ENCODE measurements at places on chromosomes 5 and 9.

GRCh38 chr5:65992630-65993029 is 66.3 kb downstream of the ERBIN start:
- DNase-seq, result no peak

DNA sequence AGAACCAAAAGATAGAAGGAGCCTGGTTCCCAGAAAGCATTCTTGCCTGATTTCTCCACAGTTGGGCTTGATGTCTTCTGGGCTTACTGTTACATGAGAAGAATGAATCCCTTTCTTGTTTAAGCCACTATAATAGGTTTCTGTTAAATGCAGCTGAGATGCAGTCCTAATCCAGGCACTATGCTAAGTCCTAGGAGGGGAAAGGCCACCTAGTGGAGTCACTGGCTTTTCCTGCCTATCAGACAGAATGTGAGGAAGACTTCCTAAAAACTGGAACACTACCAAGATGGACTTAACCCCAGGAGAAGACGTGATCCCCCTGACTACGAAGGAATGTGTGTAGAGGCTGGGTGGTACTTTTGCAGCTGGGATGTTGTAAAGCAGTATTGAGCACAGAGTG is 34.3 kb upstream of the FSD1L start:
- no peak for DNase-seq

DNA sequence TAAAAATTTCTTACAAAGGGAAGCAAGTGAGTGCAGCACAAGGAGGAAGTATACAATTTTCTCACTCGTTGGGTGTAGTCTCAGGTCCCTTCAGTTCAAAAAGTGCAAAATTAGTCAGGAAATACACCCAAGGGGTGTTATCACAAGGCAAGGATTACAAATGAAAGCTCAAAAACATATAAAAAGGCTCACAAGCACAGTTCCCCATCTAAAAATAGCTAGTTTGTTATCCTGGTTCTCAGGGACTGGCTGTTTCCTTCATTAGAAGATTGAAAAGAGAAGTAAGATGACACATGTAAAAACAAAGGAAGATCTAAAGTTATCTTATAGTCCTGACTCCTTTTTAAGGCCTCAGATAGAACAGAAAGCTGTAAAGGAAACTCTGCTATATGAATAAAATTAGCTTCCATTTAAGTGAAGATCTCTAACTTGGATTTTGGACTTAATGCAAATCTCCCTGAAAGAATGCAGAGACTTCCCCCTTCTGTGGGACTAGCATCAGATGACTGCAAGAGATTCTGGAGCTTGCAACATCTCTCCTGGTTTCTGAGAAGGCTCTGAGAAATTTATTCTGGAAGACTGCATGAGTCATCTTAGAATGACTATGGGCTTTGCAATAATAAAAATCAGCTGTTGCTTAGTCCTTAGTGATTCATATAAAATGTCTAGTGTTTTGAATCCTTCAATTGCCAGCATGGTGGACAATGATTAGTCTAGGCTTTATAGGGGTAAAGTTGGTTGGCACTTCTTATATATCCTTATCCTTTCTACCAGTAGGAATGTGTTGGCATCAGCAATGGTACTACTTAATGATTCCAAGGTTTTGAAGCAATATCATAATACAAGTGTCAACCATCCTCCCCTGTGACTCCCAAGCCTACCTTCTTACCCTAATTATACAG is 25.4 kb downstream of the DAB2 start:
- no peak for DNase-seq

DNA sequence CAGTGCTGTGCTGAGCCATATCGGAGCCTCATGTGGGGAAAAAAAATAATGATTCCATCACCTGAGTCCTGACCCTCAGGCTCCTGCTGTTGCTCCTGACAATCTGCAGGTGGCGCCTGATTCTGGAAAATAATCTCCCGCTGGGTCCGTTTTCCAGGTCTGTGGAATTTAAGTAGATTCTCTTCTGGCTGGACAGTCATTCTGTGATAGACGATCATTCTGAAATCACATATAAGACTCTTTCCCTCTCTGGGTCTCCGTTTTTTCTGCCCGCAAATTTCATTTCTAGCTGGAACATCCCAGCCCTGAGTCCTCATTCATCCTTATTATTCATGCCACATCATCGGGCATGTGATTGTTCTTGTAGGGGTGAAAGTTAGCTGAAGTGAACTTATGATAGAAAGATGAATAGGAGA is 22.1 kb upstream of the STXBP1 start:
- peak; percentile 59 for DNase-seq

DNA sequence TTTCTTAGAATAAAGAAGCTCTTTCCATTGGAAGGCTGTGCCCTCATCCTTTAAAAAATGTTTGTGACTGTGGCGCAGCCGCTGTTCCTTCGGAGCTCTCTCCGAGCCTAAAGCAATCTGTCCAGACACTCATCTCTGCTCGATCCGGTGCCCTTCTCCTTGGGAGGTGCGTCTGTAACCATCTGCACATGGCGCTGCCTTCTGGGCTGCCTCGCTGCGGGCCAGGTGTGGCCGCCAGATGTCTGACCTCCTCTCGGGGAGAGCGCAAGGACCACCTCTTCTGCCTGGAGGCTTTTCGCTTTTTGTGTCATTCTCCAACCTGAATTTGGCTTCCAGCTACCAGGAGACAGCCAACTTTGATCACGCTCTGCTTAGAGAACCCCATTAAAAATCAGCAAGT is 153.4 kb upstream of the PTCH1 start:
- DNase-seq, result no peak

GRCh38 chr5:54829676-54830535 is 155.5 kb downstream of the ESM1 start:
- DNase-seq, result no peak

- no peak for DNase-seq
These were observed 1.9 kb downstream of the ALDH1B1 start for GRCh38 chr9:38394416-38394815.

- no peak for DNase-seq
These were observed 33.3 kb downstream of the MORN5 start for GRCh38 chr9:122192914-122193525.

GRCh38 chr5:35163710-35164033 is 66.6 kb downstream of the PRLR start:
- no peak for DNase-seq

GRCh38 chr5:148697180-148697808 is 43.0 kb upstream of the HTR4 start:
- no peak for DNase-seq

GRCh38 chr9:16069249-16069648 is 516.4 kb downstream of the CCDC171 start:
- no peak for DNase-seq

- DNase-seq, result no peak
These were observed 47.0 kb upstream of the CHD1 start for GRCh38 chr5:98975682-98976407.

DNA sequence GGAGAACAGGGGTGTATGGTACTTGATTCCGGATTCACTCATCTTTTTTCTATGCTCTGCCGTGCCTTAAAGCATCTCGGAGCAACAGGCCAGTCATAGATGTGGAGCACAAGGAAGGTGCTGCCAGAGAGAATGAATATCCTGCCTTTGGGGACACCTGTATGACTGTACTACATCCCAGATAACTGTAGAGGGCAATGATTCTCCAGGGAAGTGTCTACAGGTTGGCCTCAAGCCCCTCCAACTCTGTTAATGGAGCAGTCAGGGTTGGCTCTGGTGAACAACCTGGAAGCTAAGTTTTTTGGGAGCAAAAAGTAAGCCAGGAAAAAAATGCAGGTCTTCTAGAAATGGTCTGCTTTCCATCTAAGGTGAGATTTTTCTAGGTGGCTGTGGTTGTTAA is 71.0 kb downstream of the NREP start:
- no peak for DNase-seq

- DNase-seq, result peak; percentile 65
These were observed 457 bp downstream of the UGCG start for GRCh38 chr9:111896942-111897600.

GRCh38 chr5:159061834-159062474 is 37.8 kb downstream of the EBF1 start:
- no peak for DNase-seq

GRCh38 chr5:135443161-135443960 is 3.8 kb downstream of the DCANP1 start:
- DNase-seq, result no peak

- no peak for DNase-seq
These were observed 318.8 kb upstream of the ELAVL2 start for GRCh38 chr9:24144796-24145195.

DNA sequence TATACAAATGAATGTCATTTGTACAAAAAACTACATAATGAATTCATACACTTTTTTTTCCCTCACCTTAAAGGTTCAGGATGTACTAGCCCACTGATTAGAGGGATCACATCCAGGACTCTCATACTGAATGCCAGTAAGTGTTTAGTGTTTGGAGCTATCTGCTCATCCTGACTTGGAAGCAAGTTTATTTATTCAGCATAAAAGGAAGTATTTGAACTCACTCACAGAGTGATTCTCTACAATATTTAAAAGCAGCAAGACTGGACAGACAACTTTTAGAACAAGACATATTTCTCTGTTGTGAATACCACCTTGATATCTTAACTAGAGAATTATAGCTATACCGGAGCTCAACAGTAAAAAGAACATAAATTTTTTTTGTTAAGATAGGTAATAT is 14.8 kb upstream of the IQGAP2 start:
- DNase-seq, result no peak

DNA sequence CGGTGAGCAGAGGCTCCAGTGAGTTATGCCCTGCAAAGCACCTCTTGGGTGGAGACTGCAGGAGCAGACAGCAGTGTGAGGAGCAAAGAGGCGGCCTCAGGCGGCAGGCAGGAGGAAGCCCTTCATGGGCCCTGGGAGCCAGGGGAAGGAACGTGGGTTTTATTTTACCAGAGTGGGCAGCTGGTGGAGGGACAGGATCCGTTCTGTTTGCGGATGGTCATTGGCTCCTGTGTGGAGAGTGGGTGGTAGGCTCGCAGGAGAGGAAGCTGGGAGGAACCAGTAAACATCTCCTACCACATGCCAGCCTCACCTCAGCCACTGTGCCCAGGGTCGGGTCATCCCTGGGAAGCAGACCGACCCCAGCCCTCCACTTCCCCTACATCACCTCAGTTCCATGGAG is 24.4 kb downstream of the HNRNPH1 start:
- DNase-seq, result no peak

- no peak for DNase-seq
These were observed 16.1 kb upstream of the PRLR start for GRCh38 chr5:35246411-35246810.

GRCh38 chr9:93294011-93294410 is 110.1 kb downstream of the WNK2 start:
- no peak for DNase-seq

- DNase-seq, result peak; percentile 11
These were observed 123.2 kb downstream of the TEX10 start for GRCh38 chr9:100229561-100229960.

- no peak for DNase-seq
These were observed 253.8 kb upstream of the DAB2 start for GRCh38 chr5:39678534-39678933.
